ENCODE measurements at places on chromosomes 12 and 14.

DNA sequence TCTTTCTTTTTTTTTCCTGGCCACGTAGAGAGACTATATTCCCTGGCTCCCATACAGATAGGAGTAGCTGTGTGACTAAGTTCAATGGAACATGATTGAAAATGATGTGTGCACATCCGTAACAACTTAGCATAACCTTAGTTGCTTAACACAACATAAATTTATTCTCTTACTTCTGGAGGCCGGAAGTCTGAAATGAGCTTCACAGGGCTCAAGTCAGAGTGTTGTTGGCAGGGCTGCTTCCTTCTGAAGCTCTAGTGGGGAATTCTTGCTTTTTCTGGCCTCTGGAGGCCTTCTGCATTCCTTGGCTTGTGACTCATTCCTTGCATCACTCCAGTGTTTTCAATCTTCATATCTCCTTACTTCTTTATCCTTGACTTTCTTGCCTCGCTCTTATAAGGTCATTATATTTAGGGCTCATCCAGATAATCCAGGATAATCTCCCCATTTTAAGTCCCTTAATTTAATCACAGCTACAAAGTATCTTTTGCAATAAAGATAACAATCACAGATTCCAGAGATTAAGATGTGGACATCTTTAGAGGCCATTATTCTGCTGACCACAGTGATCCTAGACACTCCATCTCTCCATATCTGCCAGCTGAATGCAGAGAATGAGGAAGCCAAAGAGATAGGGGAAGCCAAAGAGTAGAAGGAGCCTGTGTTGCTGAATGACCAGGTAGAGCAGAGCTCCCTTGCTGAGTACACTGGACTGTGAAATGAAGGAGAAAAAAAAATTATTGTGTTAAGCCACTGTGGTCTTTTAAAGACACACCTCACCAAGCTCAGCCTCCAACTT is 21.0 kb upstream of the SNX6 start:
- no peak for DNase-seq

DNA sequence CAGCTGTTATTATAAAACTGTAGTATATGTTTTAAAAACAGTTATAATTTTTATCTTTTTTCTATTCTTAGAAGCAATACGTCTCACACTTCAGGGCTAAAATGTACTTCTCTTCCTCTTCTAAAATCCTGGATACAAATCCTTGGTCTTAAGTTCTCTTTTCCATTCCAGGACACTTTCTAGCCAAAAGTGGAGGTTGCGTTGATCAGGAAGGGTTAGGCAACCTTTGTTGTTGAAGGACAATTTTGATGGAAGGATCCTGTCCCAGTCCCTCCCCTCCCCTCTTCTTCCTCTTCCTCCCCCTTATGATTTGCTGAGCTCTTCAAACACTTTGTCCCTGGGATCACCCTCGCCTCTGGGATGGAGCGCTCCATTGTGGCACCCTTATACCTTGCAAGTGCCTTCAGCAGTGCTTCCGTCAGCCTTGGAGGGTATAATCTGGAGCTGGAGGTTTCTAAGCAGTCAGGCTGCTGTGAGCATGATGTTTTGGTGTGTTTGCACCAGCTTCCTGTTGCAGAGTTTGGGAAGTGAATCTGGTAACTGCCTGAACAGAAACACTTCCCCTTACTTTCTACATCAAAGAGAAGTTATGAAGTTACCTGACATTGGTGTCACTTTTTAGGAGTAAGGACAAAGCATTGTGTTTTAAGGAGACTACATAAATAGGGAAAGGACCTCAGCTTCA is 87.4 kb upstream of the SLC38A2 start:
- DNase-seq = no peak

DNA sequence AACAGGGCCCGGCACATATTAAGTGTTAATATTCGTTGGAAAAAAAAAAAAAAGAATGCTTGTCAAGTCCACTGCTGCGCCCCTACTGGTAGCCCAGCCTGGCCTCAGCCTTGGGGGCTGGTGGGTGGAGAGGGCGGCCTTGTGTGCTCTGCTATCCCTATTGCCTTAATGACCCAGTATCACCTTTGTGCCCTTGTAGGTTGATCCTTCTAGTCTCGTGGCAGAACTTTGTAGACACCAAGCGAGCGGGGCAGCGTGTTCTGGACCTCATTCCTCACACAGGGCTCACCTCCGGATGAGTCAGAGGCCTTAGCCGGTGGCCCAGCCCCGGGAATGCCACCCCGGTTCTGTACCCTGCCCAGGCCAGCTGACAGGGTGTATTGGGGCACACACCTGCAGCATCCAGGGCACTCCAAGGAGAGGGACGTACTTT is 1.8 kb upstream of the RCOR1 start:
- no peak for DNase-seq

GRCh38 chr12:11807458-11807857 is 158.0 kb downstream of the ETV6 start:
- no peak for DNase-seq

DNA sequence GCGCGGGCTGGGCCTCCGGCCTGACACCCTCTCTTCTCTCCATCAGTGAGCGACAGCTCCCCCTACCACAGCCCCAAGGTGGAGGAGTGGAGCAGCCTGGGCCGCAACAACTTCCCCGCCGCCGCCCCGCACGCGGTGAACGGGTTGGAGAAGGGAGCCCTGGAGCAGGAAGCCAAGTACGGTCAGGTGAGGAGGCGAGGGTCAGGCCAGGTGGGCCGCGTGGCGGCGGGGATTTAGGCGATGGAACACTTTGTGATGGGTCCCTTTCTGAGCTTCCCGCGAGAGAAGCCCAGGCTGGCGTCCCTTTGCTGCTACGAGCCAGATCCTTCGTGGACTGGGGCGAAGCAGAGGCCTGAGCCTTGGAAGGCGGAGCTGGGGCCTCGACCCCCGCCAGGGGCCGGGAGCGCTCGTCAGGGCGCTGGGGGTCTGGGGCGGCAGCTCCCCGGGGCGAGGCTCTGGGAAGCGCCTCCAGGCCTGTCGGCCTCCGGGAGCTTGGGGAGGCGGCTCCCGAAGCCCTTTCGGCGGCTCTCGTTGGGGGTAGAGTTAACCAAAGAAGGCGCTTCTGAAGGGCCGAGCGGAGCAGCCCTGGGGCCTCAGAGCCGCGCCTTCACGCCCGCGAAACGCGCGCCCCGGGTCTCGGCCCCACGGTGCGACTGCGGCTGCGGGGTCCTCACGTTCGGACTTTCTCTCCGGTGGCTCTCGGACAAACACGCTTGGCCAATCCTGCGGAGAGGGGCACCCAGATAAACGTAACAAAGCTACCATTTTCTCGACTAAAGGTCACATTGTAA is 5.0 kb downstream of the PAX9 start:
- no peak for DNase-seq

- DNase-seq = no peak
These were observed 9.3 kb downstream of the GXYLT1 start for GRCh38 chr12:42135259-42135814.

DNA sequence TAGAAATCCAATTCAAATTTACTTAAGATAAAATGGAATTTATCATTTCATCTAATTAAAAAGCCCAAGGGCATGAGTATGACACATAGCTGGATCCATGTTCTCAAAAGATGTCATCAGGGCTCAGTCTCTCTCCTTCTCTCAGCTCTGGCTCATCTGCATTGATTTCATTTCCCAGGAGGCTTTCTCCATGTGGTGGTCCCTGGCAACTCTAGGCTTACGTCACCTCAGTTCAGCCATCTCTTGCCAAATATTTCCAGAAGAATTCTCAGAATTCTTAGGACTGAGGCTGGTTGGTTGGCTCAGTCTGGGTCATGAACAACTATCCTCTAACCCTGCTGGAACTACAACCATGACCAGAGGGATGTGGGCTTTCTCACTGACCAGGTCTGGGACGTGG is 65.3 kb downstream of the FOS start:
- DNase-seq = no peak

DNA sequence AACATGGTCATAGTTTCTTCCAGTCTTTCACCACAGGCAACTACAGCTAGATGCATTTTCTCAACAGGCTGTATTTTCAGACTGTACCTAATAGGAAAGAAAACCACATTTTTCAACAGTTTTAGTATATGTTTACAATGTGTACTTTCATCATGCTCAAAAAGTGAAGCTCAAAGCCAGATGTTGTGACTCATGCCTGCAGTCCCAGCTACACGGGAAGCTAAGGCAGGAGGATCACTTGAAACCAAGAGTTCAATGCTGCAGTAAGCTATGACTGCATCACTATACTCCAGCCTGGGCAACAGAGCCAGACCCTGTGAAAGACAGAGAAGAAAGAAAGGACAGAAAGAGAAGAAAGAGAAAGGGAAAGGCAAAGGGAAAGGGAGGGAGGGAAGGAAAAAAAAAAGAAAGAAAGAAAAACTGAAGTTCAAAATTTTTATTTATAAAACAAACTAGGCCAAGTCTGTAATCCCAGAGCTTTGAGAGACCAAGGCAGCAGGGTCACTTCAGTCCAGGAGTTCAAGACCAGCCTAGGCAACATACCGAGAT is 25.5 kb downstream of the GXYLT1 start:
- no peak for DNase-seq

DNA sequence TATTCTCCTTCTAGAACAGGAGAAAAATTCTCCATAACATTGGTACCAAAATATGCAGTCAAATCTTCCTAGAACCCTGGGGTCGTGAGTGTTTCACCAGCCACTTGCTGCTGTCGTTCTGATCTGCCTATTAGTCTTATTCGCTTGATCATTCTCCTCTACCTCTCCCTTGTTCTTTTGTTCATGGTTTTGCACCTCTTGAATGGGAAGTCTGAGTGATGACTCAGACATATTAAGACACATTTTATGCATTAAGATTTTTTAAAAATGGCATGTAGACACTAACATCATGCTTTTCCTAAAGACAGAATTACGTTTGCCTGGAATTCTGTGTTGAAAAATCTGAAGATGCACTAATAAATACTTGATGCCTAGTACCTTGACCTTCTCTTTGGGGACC is 159.2 kb upstream of the LRIG3 start:
- no peak for DNase-seq

DNA sequence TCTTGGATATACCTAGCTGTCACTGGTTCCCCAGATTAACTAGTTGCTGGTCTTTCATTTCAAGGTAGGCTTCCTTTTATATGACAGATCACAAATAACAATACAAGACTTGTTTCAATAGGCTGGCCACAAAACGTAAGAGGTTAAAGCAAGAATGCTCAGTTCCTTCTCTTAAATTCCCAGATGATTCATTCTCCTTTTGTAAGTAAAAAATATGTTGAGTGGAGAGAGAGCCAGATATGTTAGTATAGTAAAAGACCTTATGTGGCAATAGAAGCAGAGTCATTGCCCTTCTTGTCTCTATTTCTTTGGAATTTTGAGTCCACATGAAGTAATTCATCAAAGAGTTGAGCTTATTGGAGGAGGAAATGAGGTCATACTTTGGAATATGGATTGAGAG is 939.0 kb upstream of the ATXN7L3B start:
- DNase-seq = no peak

DNA sequence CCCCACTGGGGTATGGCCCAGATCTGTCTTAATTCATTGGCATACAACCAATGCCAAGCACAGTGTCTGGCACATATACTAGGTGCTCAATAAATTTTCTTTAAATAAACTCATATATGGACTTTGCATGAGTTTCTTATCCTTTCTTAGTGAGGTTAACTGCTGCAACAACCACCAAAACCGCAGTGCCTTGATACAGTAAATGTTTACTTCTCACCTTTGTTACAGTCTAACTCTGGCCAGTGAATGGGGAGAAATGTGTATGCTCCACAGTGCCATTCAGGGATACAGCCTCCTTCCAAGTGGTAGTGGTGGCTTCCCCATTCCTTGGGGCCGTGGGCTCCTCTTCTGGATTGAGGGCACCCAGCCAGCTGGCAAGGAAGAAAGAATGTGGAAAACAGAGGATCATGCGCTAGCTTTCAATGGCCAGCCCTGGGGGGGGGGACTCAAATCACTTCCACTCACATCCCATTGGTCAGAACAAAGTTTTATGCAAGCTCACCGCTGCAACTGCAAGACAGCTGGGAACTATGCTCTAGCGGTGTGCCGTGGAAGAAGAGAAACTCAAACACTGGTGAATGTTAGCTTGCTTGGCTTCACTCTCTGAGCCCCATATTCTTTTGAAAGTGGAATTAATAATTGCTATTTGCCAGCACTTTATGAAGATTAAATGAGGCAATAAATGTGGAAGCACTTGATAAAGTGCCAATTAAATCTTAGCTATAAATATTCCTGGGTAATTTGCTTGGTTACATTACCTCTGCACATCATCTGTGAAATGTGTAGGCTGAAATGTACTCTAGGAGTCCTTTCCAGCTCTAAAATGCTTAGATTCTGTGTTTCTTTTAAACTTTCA is 51.0 kb upstream of the SOCS2 start:
- DNase-seq = no peak

GRCh38 chr14:25431211-25432076 is 381.5 kb upstream of the STXBP6 start:
- no peak for DNase-seq

GRCh38 chr12:49762468-49762847 is 21.1 kb downstream of the TMBIM6 start:
- DNase-seq = no peak

DNA sequence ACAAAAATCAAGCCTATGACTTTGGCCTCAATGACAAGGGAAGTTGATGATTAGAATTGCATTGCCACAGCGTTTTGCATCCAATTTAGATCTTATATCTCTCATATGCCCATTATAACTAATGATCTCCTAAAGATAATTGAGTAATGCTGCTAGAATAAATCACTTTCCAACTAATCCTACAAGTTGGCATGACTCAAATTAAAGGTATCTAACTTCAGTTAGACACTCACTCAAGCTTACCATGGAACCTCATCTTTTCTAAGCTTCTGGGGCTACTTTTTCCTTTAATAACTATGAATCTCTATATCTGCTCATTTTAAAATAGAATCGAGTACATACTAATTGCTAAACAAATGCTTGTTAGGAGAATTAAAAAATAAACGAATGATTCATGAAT is 427.8 kb downstream of the BTG1 start:
- no peak for DNase-seq

DNA sequence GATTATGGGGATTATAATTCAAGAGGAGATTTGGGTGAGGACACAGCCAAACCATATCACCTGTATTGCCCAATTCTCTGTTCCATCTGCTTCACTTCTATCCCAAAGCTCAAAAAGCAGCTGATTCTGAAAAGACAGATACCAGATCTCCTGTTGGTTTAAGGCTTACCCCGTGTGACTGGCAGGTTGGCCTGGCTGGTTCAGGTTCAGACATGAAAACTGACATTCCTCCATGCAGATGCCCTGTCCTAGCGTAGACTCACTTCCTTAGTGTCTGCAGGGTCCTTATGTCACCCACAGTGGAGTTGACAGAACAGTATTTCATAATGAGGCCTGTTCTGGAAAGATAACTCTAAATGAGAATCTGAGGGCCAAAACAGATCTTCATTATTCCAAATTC is 61.1 kb upstream of the FLRT2 start:
- DNase-seq = no peak

GRCh38 chr14:87005280-87005679 is 987.7 kb downstream of the GALC start:
- DNase-seq = no peak

DNA sequence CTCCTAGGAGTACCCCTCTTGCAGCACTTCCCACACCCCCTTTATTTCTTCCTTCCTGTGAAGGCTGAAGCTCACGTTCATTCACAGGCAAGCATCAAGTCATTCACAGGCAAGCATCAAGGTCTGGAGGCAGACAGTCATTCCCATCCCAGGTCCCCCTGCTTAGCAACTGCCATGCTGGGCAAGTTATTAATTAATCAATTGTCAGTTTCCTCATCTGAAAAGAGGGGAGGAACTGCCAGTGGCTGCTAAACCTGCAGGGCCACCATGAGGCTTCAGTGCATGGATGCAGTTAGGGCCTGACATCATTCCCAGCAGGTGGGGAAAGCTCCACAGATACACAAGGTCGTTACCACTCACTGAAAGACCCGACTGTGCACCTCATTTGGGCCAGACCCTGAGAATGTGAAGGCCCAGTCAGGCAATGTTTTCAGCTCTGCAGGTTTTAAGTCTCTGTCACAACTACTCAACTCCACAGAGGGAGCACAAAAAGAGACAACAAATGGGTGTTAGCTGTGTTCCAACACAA is 85.0 kb upstream of the GPR68 start:
- no peak for DNase-seq

All from stimulated activated CD8-positive, alpha-beta memory T cell treated with anti-CD3 and anti-CD28 coated beads, Interleukin-15, amount 100 ng/mL, for 4 hours (primary cell).